Temporal lobe (tissue), 4 donors: ENCODE measurements at places on chromosomes 3 and 15. TPM values are rescaled to one million over a fixed set of nuclear protein-coding genes. Genes with fewer than 3 reads are reported as not detected.

SLC49A4 gene
- 21.4 TPM for total RNA-seq

SRP14 gene
- total RNA-seq, result 101 TPM

DPPA2 gene
- not detected for total RNA-seq

FAM107A gene
- 32.2 TPM for total RNA-seq

XIRP1 gene
- not detected for total RNA-seq

KAT2B gene
- total RNA-seq, result 14.5 TPM

KBTBD12 gene
- total RNA-seq, result 2.0 TPM

LCTL gene
- total RNA-seq, result under 0.01 TPM

SENP5 gene
- total RNA-seq, result 40.3 TPM

INSYN1 gene
- 24.1 TPM for total RNA-seq

ZNF660 gene
- total RNA-seq, result 11.3 TPM
